Hematopoietic multipotent progenitor cell (in vitro differentiated cells): ENCODE measurements at places on chromosomes 13 and 19. TPM values are rescaled to one million over a fixed set of nuclear protein-coding genes. Genes with fewer than 3 reads are reported as not detected.
A peak's percentile ranks its signal among the peaks of the same experiment; 100 is the strongest.

GRCh38 chr13:106541826-106542225, 6.4 kb upstream of the EFNB2 start:
- DNase-seq = no peak

GRCh38 chr19:48469934-48470680, 938 bp downstream of the CYTH2 start:
- DNase-seq = no peak

DNA sequence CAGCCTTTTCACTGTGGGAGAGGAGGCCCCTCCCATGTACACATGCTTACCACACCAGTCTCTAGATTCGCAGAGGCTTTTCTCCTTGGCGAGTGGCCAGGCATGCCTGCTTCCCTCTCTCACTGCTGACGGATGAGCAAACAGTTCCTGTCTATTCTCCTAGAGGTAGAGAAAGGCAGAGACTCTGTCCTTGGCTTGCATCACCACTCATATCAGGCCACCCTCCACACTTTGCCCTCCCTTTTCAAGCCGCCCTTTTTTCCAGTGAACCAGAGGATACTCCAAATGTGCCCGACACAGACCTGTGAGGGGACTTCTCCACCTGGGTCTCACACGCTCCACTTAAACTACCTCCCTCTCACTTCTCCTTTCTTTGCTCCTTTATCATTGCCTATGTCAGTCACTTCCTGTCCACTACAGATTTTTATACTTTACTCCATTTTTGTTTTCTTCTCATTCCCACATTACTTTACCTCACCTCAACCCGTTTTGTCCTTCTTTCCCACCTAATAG, 284.6 kb downstream of the DNAJC15 start:
- DNase-seq = peak; percentile 65

DNA sequence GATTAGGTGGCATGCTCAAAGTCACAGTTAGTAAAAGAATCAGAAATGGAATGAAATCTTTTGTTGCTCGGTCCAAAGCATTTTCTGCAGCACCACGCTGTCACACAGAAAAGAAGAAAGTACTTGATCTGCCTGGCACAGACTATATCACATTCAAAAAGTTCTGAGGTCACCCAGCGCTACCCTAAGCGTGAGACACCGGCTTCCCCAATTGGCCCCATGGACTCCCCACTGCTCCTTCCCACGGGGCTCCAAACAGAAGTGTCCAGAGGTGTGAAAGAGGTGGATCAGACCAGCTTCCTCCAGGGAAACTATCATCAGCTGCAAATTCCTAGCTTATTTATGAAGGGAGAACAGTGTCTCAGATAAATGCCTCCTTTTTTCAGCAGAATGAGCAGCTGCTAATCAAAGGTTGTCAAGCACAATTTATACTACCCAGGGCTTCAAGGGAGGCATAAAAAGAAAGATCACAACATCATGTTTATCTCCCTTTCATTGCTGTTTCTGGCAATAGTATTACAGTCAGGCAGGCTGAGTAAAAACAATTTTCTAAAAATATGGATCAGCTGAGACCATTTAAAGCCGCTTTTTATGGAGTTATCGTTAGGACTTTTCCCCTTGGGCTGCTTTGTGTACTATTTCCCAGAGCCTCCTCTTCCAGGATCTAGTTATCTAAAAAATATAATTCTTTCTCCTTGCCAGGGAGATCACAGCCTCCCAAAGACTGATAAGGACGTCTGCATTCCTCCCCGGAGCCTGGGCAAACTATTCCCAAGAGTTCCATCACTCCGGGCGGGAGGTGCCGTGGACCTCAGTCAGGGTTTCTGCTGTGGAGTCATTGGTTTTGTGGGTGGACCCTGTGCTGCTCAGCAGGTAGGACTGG, 208.0 kb downstream of the LHFPL6 start:
- no peak for DNase-seq

- no peak for DNase-seq
Observed at GRCh38 chr19:7993560-7993959, 11.9 kb downstream of the ELAVL1 start.

DNA sequence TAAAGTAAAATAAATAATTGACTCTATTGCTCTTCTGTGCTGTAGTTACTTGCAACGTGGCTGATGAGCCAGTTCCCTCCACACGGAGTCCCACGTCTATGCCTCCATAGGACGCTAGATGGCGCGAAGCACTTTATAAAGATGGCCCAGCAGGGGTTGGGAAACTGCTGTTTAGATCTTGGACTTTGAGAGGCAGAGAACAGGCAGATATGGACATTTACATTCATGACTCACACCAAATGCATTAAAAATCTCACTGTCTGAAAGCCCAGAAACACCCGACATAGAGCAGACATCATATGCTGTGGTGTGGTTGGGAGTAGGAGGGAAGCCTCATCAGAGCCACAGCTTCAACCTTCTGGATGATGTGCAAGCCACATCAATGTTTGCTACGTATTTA, 643.1 kb upstream of the ARGLU1 start:
- peak; percentile 71 for DNase-seq

The PRSS57 gene
- 829 TPM for total RNA-seq

The PSG1 gene
- not detected for total RNA-seq

The PRX gene
- 2.2 TPM for total RNA-seq

The EPS8L1 gene
- 1.3 TPM for total RNA-seq

DNA sequence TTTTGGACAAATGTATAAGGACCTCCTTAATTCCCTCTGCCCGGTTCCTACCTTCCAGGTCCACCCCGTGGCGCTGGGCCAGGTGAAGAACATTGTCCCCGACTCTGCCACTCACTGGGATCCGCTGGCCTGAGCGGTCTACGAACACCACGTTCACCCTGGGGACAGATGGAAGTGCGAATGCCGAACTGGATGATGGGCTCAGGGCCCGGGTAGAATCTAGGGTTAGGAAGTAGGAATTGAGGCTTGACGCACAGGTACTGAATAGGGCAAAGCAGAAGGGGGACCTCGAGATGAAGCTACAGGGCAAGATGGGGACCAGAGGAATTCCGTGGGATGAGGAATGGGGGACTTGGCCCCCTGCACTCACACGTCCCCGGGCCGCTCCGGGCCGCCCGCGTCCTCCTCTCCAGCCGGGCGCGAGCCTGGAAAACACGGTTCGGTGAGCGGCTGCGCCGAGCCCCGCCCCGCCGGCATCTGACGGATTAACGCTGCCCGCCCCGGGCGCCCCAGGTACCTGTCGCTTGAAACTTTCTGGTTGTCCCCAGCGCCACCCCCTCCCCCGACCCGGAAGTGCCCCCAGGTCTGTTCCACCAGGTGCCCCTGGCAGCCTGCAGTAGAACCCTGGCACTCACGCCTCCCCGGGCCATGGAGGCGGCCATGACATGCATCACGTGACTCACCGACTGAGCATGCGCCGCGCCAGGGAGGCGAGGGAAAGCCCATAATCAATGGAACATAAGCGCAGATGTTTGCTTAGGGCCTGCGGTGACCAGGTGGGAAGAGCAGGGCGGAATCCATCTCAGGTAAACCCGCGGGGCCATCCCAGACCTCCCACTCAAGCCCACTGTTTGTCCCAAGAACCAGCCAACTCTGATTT, at the start of gene FDX2:
TSS of gene FDX2 (minus strand) at position 681 of the 880 bp plus-strand sequence. CDS start at position 662, 19 bp downstream.
- peak; percentile 81 for DNase-seq

DNA sequence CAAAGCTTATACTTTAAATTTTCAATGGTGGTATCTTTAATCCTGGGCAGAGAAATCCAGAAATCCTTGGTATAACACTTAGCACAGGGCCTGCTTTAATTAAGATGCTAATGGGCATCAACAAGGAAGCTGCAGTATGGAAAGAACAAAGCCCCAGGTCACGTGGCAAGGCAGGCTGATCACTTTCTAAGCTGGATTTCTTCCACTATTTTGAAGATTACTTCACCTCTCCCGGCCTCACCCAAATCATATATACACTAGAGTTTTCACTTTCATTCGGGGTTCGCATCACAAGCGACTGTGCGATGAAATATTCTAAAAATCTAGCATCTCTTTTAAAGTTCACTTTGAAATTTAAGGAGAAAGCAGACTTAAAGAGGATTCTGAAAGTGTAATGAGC, 71.8 kb downstream of the STARD13 start:
- DNase-seq = no peak

The PCDH9 gene
- total RNA-seq = 14.8 TPM

The ZNF285 gene
- 2.4 TPM for total RNA-seq
